ENCODE measurements at places on chromosomes 1 and 21.

GRCh38 chr1:3261969-3262579 is 192.4 kb upstream of the ARHGEF16 start:
- no peak for DNase-seq

- no peak for DNase-seq
Observed at GRCh38 chr1:240806200-240806745, 194.3 kb upstream of the GREM2 start.

GRCh38 chr1:239696317-239696716 is 309.9 kb downstream of the CHRM3 start:
- DNase-seq, result no peak

- peak; percentile 69 for DNase-seq
Observed at GRCh38 chr1:156571919-156572662, at the start of gene IQGAP3. TSS of gene IQGAP3 (minus strand) at chr1:156572565. CDS start at chr1:156572529, 36 bp downstream.

DNA sequence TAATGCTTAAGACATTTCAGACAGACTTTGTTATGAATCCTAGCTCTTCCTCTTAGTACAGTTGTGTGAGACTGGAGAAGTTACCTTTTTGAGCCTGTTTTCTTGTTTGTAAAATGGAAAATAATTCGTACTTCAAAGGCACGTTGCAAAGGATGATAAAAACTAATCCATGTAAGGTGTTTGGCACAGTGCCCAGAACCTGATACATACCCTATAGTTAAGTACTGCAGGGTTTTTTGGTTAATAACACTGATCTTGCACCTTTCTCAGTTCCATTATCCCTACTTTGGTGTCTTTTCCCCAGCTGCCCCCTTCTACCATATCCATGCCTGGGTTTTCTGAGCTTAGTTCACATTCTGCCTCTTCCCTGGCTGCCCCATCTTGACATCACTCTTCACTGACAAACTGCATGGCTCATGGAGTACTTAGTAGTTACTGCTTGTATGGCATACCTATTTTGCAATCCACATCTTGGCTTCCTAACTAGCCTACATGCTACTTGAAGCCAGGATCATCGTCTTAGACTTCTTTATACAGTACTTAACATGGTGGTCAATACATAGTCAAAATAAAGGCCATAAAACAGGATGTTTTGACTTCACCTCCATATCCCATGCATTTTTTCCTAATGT is 10.1 kb downstream of the CCDC185 start:
- DNase-seq, result no peak

DNA sequence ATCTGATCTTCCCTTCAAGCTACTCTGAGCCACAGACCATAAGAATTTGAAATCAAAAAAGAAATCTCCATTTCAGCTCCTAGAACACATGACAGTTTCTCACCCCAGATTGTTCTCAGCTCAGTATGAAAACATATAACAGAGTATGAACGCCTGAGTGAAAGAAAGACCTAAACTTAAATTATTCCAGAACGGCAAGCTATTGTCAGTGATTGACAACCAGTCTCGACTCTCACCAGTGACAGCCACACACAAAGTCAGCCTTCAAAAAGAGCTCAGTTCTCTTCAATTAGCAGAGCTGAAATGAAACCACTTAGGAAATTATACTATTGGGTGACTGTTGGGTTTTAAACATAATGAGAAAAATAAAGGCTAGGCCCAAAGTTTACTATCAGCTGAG is 312.8 kb downstream of the OMA1 start:
- no peak for DNase-seq

DNA sequence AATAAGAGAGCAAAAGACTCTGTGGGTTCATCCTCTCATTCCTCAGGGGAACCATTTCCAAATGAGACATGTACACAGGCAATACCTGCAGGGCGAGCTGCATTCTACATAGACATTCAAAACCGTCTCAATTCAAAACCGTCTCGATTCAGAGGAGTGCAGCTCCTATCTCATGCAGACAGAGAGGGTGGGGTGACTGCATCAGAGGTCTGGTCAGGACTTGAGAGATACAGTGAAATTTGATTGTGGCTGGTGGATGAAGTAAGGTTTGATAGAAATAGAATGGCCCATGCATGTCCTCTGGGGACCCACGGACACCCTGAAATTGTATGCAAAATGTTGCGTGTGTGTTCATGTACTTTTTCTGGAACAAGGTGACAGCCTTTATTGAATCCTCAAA is 27.3 kb downstream of the TEX35 start:
- DNase-seq, result no peak

GRCh38 chr1:62325681-62326080 is 6.4 kb upstream of the KANK4 start:
- DNase-seq, result no peak

DNA sequence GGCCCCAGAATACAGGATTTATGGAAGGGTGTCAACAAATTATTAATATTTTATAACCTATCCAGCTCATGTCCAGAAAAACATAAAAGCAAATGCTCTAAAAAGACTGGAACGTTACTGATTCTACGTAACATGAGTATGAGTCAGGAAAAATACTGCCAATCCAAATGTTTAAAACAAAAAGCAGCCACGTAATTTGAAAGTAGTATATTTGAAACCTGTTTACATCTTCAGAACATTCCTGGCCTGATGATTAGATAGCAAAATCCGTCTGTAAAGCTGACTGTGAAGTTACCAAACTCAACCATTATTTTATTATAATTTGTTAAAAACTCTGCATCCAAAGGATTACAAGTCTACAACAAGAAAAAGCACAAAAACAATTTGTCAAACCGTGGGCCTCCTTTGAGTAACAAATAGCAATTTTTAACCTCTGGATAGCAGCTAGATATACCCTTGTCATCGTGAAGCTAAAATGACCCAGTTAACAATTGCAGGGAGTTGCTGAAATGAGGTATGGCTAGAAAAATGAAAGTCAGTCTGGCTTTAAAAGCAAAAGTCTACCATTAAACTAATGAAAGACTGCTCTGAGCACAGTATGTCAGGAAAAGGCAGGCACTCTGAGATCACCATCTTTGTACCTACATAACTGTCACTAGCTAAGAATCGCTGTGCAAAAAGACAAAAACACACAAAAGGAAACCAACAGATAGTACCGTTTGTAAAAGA is 1.2 kb downstream of the UBR4 start:
- no peak for DNase-seq

GRCh38 chr1:27153927-27154358 is 982 bp downstream of the SLC9A1 start:
- peak; percentile 10 for DNase-seq

GRCh38 chr1:228415221-228415620 is 1.4 kb downstream of the TRIM17 start:
- no peak for DNase-seq

- DNase-seq, result peak; percentile 53
Observed at GRCh38 chr1:198660341-198661261, 21.8 kb downstream of the PTPRC start.

- no peak for DNase-seq
Observed at GRCh38 chr1:11501906-11502485, 23.0 kb downstream of the DISP3 start.

DNA sequence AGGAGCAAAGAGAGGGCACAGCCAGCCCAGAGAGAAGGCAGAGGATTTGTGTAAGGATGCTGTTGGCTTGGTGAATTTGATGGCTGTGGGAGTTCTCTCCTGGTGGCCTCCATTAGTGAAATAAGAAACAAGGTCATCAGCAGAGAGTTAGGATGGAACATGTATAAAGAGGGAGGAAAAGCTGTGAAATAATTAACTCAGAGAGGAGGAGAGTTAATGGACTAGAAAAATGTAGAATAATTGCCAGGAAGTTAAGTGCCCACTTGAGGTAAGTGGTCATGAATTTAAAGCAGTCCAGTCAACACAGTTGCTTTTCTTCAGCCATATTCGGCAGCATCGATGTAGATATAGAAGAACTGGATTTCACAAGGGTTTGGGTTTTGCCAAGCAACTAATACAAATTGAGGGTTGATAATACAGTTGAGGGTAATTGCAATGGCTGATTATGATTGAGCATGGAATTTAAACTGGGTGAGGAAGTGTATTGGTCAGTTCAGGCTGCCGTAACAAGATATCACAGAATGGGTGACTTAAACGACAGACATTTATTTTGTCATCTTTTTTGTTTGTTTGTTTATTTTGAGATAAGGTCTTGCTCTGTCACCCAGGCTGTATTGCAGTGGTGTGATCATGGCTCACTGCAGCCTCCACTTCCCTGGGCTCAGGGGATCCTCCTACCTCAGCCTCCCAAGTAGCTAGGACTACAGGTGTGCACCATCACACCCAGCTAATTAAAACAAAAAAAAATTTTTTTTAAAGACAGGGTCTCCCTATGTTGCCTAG is 31.7 kb upstream of the KLF17 start:
- no peak for DNase-seq

GRCh38 chr1:8661185-8662110 is 156.0 kb downstream of the RERE start:
- DNase-seq, result no peak

DNA sequence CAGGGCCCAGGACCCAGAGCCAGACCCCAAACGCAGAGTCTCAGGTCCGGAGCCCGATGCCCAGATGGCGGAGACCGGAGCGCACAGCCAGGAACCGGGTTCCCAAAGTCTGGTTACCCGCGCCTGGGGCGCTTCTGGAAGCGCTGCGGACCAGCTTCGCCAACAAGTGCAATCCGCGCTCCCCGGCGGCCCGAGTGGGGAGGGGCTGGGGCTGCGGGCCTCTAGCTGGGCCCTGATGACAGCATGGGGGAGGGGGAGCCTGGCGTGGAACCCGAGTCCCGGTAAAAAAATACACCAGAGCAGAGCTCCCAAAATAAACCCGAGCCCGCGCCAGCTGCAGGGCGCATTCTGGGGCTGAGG is 494 bp downstream of the NT5C1A start:
- DNase-seq, result no peak

DNA sequence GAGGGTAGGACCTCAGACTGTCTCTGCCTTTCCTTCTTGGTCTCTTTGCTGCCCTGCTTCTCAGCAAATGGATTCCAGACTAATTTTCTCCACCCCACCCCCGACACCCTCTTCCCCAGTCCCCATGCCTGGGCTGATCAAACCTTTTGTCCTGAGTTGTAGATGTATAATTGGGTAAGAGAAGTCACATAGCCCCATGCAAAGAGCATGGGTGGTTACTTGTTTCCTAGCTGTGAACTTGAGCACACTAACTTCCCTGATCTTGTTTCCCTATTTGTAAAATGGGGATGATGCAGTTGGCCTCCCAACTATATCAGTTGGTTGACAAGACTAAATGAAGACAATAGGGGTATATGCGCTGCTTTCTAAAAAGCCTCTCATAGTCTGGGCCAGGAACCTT is 9.2 kb downstream of the PADI6 start:
- no peak for DNase-seq

GRCh38 chr1:44664730-44665370 is 9.4 kb downstream of the TMEM53 start:
- DNase-seq, result no peak

- no peak for DNase-seq
Observed at GRCh38 chr1:38686167-38686926, 173.2 kb downstream of the RRAGC start.

DNA sequence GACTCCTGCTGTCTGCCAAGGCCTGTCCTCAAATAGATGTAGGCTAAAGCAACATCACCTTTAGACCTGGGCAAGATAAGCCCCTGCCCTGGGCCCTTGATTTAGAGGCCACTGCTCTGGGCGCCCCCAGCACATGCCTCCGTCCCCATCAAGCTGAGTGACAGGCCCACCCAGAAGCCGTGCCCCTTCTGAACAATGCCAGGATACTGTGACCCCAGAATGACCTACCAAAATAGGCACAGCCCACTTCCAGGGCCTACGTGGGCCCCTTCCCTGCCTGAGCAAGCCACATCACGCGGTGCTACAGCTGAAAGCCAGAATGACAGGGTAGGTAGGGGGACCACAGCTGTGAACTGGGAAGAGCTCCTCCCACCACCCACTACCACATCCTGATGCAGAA is 24.7 kb upstream of the BECN2 start:
- no peak for DNase-seq

DNA sequence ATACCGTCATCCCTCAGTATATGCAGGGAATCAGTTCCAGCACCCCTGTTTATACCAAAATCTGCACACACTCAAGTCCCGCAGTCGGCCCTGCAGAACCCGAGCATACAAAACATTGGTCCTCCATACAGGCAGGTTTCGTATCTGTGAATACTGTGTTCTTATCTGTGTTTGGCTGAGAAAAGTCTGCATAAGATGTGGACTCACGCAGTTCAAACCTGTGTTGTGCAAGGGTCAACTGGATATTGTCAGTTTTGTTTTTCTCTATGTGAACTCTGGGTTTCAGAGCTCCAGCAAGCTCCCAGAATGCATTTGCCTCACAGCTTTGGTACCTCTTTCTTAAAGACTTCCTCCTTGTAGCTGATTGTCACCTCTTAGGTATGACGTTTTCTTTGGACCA is 100.6 kb downstream of the NR5A2 start:
- no peak for DNase-seq

DNA sequence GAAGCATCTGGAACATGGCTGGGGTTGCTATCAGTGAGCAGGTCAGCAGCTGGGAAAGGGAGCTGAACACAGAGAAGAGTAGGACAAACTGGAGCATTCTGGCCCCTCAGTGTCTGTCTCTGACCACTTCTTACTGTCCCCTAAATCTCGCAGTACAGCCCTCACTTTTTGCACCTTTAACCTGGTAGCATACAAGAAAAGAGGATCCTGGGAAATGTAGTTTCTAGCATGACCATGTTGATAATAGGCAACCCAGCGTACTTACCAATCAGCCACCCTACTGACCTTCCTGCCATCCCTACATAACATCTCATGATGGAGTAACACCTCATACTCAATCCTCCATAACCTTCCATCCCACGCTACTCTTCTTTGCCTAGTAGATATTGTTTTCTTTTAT is 99.1 kb upstream of the RAVER2 start:
- no peak for DNase-seq

GRCh38 chr1:44808063-44808937 is at the start of gene BTBD19:
TSS of gene BTBD19 (plus strand) at chr1:44808523. CDS start at chr1:44808821, 298 bp downstream.
- no peak for DNase-seq

- DNase-seq, result no peak
Observed at GRCh38 chr1:10646347-10646861, 150.0 kb downstream of the CASZ1 start.

DNA sequence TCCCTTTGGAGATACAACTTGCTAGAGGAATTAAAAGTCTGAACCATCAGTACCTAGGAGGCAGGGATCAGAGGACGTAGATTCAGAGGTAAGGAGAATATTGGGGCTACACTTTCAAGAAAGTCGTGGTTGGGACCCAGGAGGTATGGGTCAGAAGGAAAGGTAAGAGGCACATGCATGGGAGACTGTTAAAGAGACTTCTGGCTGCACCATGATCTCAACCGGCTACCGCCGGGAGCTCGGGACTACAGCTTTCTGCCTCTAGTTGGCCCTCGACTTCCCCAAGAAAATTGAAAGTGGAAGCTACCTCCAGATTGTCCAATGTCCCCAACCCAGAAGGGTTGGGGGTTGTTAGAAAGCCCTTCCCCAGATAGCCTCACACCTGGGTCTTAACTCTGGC is 355.7 kb upstream of the TMPRSS15 start:
- DNase-seq, result no peak

All from CD8-positive, alpha-beta memory T cell (primary cell).